Fibroblast of lung (primary cell): ENCODE measurements at places on chromosomes 4 and X. TPM values are rescaled to one million over a fixed set of nuclear protein-coding genes. Genes with fewer than 3 reads are reported as not detected.

MAGEB2 gene
- not detected in 2 replicates for total RNA-seq

NHS gene
- 2.1 and 3.8 TPM in 2 replicates for total RNA-seq

PDZD4 gene
- total RNA-seq, result under 0.01 and 0.26 TPM in 2 replicates

TIMM17B gene
- 22.3 and 32.0 TPM in 2 replicates for total RNA-seq

EFNB1 gene
- total RNA-seq, result 41.1 and 43.4 TPM in 2 replicates
